ENCODE measurements at places on chromosomes 7 and 10. TPM values are rescaled to one million over a fixed set of nuclear protein-coding genes. Genes with fewer than 3 reads are reported as not detected.

LLCFC1 gene
- not detected for polyA plus RNA-seq

SNX10 gene
- 5.5 TPM for polyA plus RNA-seq

LRMDA gene
- polyA plus RNA-seq: 5.1 TPM

- no peak for DNase-seq
These were observed 51.1 kb downstream of the ADCYAP1R1 start for GRCh38 chr7:31102973-31103850.

DNA sequence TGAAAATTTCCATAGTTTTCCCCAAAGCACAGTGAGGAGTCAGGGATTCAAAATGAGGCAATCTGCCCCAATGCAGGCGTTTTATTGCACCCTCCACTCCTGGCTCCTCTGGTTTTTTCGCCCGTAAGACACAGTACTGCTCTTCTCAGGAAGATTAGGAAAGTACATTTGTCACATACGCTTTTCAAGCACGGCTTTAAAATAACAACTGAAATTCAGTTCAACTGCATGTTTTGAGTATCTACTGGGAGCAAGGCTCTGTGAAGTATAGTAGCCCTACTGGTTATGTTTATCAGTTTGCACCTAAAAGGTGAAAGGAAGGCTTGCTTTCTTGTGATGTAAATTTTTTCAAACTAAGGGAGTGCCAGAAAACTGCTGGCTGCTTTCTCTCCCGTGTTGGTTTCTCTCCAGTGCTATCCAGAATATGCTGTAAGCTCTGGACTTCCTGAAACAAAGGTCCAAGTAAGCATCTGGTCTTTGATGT is 1.9 kb upstream of the SGMS1 start:
- peak; percentile 15 for DNase-seq

DNA sequence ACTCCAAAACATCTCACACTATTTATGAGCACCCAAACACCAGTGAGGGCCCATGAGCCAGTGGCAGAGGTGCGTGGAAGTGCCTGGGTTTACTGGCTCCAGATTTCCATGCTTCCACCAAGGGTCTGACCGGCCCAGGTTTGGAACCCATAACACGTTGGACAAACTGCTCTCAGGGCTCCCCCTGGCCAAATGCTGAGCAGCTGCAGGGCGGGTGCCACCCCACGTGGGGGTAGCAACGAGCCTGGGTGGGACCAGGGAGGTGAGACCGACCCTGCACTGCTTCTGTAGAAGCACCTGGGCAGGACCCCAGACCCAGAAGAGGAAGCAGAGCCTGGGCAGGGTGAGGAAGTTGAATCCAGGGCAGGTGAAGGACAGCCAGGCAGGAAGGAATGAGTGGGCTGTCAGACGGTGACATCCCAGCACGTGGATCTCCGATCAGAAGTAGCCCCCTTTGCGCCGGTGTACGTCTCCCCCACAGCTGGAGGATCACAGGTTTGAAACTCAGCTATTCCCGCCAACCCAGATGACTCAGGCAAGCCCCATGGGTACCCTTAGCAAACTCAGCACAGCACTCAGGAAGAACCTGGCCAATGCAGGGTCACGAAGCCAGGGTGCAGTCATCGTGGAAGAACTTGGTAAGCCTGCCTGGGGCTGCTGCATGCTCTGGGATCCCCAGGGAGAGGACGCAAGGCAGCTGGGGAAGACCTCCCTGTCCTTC is 100.4 kb upstream of the DDC start:
- DNase-seq: no peak

RPS24 gene
- polyA plus RNA-seq: 4,332 TPM

DNA sequence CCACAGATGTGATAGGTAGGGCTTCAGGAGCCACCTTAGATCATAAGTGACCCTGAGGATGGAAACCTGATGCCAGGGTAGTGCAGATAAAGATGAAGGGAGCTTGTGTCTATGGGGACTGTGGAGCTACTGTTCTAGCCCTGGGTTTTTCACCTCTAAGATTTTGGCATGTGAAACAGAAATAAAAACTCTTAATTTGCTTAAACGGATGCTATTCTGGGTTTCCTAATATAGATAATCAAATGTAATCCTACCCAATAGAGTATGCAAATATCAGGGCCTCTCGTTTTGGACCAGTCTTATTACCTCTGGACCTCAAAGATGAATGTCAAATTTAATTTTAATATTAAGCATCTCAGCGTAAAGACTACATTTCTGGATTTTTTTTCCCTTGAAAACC is 49.3 kb downstream of the ABCB4 start:
- DNase-seq: no peak

PTER gene
- 13.2 TPM for polyA plus RNA-seq

PNLIPRP1 gene
- polyA plus RNA-seq: not detected

- no peak for DNase-seq
These were observed 243.8 kb downstream of the MTERF1 start for GRCh38 chr7:91636728-91637127.

GRCh38 chr7:151886783-151887182 is 9.9 kb upstream of the PRKAG2 start:
- no peak for DNase-seq

- no peak for DNase-seq
These were observed 52.2 kb downstream of the EMX2 start for GRCh38 chr10:117594722-117595121.

DNA sequence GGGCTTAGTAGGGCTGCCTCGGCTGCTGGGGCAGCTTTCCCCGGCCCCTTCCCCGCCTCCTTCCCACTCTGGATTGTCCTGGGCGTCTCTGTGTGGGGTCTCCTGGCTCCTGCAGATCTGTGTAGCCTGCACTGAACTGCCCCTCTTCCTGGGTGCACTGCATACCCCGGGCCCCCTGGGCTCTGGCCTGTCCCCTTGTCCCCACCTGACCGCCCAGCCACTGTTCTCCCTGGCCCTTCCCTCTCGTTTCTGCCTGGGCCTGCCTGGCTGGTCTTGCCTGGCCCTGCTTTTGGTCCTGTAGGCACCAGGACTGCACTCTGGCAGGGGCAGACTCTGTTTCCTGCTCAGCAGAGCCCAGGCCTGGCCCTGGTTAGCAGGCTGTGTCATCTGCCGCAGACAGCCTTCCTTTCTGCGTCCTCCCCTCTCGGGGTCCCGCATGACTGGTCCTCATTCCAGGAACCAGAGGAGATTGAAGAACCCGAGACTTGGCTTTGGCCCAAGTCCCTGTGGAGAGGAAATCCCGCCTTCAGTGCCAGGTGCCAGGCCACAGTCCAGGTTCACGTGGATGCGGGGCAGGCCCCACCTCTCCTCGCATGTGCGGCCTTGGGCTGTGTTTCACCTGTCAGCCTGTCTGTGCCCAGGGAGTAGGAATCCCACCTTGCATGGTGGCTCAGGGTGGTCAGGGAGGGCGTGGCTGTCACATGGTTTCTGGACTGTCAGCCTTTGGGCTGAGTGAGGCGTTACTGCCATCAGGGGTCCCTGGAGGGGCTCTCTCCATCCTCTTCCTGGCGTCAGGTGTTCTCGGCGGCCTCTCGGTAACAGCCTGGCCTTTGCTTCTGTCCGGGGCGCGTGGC is 9.2 kb downstream of the INPP5A start:
- no peak for DNase-seq

GRCh38 chr10:114932945-114933344 is 5.0 kb upstream of the TRUB1 start:
- no peak for DNase-seq

MACROH2A2 gene
- 27.5 TPM for polyA plus RNA-seq

- DNase-seq: no peak
These were observed 133.7 kb downstream of the EGFR start for GRCh38 chr7:55152516-55152915.

DNA sequence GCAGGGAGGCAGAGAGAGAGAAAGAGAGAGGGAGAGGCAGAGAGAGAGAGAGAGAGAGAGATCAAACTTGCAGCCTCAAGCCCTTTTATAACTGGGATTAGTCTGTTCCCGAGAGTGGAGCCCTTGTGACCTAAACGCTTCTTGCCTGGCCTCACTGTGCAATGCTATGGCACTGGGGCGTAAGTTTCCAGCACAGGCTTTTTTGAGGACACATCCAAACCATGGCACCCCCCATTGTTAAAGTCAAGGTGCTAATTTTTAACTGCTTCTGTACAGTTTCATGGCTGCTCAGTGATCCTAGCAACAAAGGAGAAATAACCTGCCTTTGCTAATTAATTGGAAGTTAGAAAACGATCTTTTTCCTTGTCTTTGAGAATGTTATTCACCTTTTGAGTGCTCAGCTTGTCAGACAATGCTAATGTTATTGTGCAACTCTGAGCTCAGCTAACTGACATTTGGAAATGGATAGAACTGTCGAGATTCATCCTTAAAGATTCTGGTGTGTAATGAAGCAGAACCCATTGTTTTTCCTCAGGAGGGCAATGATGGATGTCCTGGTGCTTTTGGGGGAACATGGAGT is 268.4 kb downstream of the GLRX3 start:
- DNase-seq: no peak

GRCh38 chr10:79286318-79286951 is 60.8 kb upstream of the PPIF start:
- no peak for DNase-seq

- no peak for DNase-seq
These were observed 25.5 kb downstream of the IL15RA start for GRCh38 chr10:5951721-5952407.

ALOX5 gene
- 0.40 TPM for polyA plus RNA-seq

SPDYE2 gene
- polyA plus RNA-seq: not detected

GRCh38 chr7:128121711-128122530 is 90.7 kb upstream of the LRRC4 start:
- no peak for DNase-seq

FAM13C gene
- not detected for polyA plus RNA-seq

OGDHL gene
- polyA plus RNA-seq: 0.22 TPM

GRCh38 chr10:120735773-120736371 is 115.3 kb upstream of the WDR11 start:
- peak; percentile 8 for DNase-seq

AMPH gene
- 0.26 TPM for polyA plus RNA-seq

DNA sequence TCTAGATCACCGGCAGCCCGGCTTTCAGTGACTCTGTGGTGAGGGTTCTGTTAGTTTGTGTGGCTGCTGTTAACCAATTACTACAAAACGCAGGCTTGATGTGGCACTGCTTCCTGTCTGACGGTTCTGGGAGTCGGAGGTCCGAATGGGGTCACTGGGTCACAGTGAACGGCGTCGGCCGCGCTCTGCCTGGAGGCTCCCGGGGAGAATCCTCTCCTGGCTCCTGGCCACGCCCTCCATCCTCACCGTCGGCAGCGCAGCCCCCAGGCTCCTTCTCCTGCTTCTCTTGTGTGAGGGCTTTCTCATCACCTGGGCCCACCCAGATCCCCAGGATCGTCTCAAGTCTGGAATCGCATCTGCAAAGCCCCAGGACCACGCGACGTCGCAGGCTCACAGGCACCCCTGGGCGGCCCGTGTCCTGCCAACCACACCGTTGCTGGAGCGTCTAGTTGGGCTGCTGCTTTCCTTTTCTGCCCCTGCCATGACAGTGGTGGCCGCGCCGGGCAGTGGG is 31.8 kb upstream of the NKX6-2 start:
- DNase-seq: no peak

Measured in A549 (cell line).